Upper lobe of left lung (tissue), 6 donors: ENCODE measurements at places on chromosomes 1 and 21. TPM values are rescaled to one million over a fixed set of nuclear protein-coding genes. Genes with fewer than 3 reads are reported as not detected.

- DNase-seq: no peak
Observed at GRCh38 chr1:182927693-182928433, 25.1 kb downstream of the SHCBP1L start.

- no peak for DNase-seq
Observed at GRCh38 chr1:54402896-54403295, 3.3 kb downstream of the SSBP3 start.

DNA sequence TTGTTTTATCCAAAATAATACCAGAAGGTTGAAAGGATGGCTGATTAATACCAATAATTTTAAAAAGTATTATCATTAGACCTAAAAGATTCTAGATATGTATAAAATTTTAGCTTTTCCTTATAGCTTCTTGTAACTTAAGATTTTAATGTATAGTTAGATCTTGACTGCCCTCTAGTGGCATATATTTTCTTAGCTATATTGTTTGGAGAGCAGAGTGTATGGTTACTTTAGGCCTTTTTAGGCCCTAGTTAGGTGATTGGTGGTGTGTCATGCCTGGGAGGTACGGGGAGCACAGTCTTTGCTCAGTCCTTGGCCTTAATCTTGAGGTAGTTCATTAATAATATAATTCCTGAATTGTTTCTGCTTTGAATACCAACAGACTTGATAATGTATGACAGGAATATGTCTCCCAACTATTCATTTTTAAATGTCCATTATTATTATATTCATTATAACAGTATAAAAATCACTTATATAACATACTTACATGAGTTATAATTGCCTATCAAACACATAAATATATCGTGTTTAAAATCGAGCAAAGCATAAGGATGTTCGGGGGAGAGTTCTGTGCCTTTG, 328.4 kb downstream of the ZP4 start:
- no peak for DNase-seq

DNA sequence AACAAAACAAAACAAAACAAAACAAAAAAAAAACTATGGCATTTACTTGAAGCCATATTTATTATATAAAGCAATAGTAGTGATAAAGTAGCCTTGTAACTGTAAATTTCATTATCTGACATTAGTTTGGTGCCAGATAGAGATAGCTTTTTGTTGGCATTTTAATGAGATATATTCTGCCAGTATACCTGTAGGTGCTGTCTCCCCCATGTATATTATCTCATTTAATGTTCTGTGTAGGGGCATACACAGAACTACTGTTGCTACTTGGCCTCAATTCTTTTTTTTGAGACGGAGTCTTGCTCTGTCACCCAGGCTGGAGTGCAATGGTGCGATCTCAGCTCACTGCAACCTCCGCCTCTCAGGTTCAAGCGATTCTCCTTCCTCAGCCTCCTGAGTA, 67.4 kb downstream of the TMEM200B start:
- no peak for DNase-seq

DNA sequence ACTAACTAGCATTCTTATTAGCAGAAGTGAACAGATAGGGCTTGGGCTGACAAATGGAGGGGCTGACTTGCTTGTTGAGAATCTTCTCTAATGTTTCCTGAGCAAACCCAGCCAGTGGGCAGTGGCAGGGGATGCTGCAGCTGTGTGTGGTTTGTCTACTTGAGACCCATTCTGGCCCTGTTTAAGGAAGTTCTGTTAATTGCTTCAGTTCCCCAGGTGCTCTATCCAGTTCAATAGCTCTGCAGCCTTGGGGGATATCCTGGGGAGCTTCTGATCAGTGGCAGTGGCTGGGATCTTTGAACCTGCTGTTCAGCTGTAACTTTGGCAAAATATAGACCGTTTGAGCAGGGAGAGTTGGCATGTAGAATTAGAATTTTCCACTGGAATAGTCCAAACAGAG, 137.4 kb downstream of the ZNF326 start:
- DNase-seq: no peak

DNA sequence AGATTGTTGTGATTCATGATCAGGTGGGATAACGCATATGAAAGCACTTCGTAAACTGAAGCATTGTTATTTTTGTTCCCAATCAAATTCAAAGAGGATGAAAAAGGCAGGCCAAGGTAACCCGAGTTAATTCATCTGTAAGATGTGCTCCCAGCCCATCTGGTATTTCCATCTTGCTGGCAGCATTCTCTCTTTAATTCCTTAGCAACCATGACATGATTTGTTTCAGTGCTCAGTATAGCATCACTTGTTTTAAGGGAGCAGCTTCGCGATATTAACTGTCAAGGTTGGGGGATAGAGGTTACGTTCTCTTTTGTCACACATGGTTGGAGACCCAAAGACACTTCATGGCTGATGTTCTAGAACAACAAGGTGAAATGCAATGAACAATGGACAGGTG, 6.4 kb downstream of the TSPAN2 start:
- no peak for DNase-seq

GRCh38 chr21:31611445-31611844, 48.0 kb upstream of the SOD1 start:
- no peak for DNase-seq

GRCh38 chr1:213936571-213936970, 51.2 kb upstream of the PROX1 start:
- no peak for DNase-seq

GRCh38 chr1:243939167-243939848, 89.3 kb upstream of the AKT3 start:
- DNase-seq: no peak

GRCh38 chr1:156430866-156431265, 61.9 kb downstream of the RHBG start:
- DNase-seq: no peak

- DNase-seq: no peak
Observed at GRCh38 chr1:105100102-105100501, 1350.4 kb downstream of the AMY1C start.

DNA sequence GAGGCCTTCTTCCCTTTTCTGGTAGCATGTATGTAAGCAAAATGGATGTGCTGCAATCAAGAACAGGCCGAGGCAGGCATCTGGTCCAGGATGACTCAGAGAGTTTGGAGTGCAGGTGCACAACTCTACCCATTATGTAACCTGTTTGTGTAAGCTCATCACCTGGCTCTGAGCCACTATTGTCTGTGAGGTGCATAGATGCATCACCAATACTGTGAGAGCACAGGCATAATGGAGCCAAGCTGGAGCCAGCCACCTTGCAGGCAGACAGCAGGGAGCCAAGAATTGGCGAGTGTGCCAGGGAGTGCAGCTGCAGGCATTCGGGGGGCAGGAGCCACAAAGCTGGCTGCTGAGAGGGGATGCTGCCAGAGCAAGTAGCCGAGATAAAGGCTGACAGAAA, 549.9 kb upstream of the RGS18 start:
- DNase-seq: no peak

DNA sequence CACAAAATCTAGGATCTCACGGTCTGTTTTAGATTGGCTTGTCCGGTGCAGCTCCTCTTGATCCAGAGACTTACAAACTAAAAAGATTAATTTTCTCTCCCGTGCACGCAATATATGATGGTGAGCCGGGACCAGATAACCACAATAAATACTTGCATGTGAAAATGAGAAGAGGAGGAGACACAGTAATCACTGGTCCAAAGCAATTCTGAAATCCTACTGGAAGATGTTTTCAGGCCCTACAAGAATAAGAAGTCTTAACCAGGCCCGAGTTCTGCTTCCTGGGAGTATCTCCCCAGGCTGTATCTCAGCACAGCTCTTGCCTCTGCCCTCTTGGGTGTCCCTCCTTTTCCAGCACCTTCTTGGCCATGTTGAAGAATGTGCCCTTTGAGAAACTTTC, 1.0 kb upstream of the WDR4 start:
- DNase-seq: no peak

DNA sequence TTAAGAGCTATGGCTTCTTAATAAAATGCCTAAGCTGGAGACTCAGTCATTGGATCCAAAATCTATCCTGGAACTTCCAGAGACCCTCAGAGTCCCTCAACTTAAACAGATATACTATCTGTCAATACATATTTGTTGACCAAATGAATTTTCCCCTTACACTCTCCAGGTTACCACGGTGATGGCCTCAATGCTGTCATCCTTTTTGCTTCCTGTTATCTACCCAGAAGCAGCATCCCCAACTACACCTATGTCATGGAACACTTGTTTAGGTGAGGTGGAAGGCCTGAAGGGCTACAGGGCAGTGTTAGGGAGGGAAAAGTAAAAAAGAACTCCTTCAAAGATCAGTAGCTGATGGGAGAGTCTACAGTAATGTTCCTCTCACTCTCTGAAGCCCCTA, 4.4 kb upstream of the C1orf56 start:
- no peak for DNase-seq

GRCh38 chr1:59482986-59483385, 186.1 kb downstream of the FGGY start:
- no peak for DNase-seq

- DNase-seq: no peak
Observed at GRCh38 chr1:193183019-193183627, 3.3 kb downstream of the B3GALT2 start.

DNA sequence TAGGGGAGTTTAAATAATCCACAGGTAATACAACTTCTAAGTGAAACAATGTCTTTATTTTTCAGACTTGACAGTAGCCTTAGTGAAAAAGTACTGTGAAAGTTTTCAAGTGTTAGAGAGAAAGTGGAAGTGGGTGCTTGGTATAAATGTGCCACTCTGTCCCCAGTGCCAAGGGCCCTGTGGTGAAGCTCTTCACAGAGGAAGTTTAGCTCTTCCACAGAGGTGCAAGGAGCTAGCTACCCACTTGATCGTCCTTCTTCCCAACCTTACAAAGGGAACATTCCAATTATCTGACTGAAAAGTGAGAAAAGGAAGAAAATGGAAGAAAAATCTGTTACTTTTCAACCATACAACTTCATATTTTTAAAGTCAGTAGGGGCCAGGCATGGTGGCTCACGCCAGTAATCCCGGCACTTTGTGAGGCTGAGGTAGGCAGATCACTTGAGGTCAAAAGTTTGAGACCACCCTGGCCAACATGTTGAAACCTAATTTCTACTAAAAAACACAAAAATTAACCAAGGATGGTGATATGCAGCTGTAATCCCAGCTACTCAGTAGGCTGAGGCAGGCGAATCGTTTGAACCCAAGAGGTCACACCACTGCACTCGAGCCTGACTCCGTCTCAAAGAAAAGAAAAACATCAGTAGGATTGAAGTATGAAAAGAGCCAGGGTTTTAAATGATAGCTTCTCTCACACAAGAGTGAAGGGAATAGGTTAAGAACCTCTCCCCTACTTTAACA, 41.0 kb upstream of the PTPRC start:
- peak; percentile 25 for DNase-seq

DNA sequence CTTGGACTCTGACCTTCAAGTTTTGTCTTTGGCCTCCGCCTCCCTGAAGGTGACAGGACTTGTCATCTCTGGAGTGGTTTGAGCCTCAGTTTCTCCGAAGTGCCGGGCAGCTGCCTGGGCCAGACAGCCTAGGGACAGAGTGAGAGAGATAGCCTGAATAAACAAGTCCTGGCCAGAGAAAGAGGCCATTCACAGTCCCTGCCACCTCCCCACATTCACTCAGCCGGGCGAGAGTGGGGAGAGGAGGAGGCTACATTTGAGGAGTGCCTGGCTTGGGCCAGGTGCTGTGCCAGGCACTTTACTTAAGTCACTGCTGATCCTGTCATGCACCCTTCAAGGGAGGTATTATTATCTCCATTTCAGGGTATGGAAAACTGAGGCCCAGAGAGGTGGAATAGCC, 3.5 kb downstream of the EXTL1 start:
- DNase-seq: no peak

DNA sequence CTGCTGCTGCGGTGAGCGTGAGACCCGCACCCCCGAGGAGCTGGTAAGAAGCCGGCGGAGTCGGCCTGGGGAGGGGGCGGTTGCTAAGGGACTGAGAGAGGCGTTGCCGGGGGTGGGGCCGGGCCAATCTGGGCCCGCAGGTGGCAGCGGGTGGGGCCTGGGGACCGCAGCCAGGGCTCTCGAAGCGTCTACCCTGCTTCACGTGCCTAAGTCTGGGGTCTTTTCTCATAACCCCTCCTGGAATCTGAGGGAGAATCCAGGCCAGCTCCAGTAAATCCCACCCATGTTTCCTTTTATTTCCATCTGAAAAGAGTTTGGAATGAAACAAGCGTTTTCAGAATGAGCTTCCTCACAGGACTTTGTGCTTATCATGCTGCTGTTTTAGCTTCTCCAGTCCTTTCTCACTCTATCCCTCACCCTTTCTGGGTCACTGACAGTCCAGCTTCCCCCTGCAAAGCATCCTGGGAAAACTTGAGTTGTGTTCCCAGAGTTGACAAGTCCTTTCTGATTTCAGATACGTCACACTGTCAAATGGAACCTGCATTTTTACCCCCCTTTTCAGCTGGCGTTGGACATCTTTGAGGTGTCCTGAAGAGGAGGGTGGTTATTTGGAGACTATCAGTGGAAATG, 431 bp downstream of the CLCN6 start:
- no peak for DNase-seq

- DNase-seq: peak; percentile 87
Observed at GRCh38 chr1:29121516-29121935, 2.2 kb downstream of the TMEM200B start.

DNA sequence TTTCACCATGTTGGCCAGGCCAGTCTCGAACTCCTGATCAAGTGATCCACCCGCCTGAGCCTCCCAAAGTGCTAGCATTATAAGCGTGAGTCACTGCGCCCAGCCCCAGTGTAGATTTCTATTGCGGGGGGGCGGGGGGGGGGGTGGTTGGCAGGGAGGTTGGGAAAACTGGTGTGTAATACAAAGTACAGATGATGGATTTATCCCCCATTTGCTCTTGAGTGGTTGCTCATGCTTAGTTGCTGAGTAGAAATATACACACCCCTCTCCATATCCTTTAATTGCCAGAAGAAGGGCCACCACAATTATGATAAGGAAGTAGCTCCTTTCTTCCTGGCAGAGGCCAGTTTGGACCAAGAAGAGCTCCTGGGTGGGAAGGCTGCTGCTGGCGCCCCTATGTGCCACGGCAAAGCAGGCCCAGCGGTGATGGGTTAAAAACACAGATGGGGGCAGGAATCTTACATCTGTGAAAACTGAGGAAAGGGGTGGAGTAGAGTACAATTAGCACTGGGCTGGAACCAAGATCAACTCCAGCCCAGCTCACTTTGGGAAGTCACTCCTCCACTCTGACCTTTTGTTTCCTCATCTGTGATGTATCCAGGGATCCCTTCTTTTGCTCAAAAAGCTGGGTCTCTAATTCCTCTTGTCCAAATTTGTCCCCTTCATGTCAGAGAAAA, 55.2 kb downstream of the MRPL37 start:
- DNase-seq: no peak

Gene PGLYRP3
- total RNA-seq: not detected

Gene ST6GALNAC3
- total RNA-seq: 12.7 TPM

Gene CAPN2
- total RNA-seq: 1,436 TPM

Gene BCL2L15
- 3.6 TPM for total RNA-seq

Gene FAAP20
- 30.7 TPM for total RNA-seq

Gene CLCA4
- not detected for total RNA-seq

Gene OR2T11
- not detected for total RNA-seq

Gene ETV3L
- total RNA-seq: not detected

Gene KISS1
- total RNA-seq: not detected

Gene IRF6
- 21.0 TPM for total RNA-seq

Gene OR2G6
- not detected for total RNA-seq
